ENCODE measurements at places on chromosomes 12 and 14.

- DNase-seq, result no peak
Observed at GRCh38 chr12:117447665-117448366, 86.4 kb upstream of the NOS1 start.

DNA sequence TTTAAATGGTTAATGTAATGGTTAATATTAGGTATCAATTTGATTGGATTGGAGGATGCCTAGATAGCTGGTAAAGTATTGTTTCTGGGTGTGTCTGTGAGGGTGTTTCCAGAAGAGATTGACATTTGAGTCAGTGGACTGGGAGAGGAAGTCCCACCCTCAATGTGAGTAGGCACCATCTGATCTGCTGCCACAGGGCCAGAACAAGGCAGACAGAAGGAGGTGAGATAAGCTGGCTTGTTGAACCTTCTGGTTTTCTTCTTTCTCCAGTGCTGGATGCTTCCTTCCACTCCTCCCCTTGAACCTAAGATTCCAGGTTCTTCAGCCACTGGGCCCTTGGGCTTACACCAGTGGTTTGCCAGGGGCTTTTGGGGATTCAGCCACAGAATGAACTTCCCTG lies 756.5 kb upstream of the LRFN5 start:
- DNase-seq, result no peak

GRCh38 chr12:127336416-127336815 lies 930.6 kb upstream of the TMEM132C start:
- no peak for DNase-seq

GRCh38 chr14:100900837-100901390 lies 2.6 kb downstream of the RTL1 start:
- peak; percentile 79 for DNase-seq

GRCh38 chr12:60100160-60100559 lies 504.3 kb downstream of the SLC16A7 start:
- no peak for DNase-seq

DNA sequence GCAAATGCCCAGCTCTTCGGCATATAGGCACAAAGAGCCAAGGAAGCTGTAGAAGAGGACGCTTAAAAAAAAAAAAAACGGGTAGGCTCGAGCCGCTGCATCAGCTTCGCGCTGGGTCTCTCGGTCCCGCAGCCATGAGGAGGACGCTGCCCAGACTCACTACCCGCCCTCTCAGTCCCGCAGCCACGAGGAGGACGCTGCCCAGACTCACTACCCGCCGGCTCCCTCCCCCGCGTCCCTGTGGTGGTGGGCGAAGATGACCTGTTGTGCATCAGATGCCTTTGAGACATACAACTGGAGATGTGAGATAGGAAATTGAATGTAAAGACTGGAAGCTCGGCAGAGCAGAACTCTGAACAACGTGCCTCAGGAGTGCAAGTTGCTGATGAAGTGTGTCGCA lies 11.4 kb upstream of the SPSB2 start:
- no peak for DNase-seq

- DNase-seq, result no peak
Observed at GRCh38 chr12:109497675-109498074, 20.2 kb downstream of the UBE3B start.

DNA sequence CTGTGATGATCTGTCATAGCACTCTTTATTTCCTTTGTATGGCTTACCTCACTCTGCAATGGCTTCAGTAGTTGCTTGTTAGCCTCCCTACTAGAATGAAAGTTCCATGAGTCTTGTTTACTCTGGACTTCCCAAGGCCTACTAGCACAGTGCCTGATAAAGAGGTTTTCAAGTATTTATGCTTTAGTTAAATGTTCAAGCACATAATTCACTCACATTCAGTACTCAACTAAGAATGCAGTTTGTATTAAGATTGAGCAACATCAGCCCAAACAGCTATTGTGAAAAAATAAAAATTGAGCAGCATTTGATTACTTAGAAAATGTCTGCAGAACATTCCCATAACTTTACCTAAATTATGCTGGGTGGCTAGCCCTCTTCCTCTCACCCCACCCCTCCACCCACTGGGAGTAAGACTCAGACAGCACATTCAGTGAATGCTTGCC lies 158.9 kb upstream of the AMIGO2 start:
- no peak for DNase-seq

DNA sequence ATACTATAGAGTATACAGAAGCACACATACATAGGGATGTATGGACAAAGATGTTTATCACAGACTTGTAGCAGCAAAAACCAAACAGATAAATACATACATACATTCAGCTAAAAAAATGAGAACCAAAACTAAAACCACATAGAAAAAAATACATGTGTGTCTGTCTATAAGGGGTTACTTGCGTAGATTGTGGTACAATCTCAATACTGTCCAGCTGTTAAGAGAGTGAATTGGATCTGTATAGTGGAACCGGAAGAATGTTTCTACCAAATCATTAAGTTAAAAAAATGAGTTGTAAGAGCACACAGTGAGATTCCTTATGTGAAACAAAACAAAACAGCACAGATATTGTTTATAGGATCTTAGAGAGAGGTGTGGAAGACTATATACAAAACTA lies 44.2 kb upstream of the DCD start:
- DNase-seq, result no peak

GRCh38 chr12:63292471-63293221 lies 141.6 kb upstream of the AVPR1A start:
- no peak for DNase-seq

GRCh38 chr14:68370057-68370360 lies 422.9 kb downstream of the ZFP36L1 start:
- no peak for DNase-seq

- no peak for DNase-seq
Observed at GRCh38 chr12:102110782-102111181, 9.1 kb downstream of the NUP37 start.

Data from DMS79 treated with DMSO at 0.1 percent for 48 hours (cell line).